B cell (primary cell): ENCODE measurements at places on chromosomes 12 and 14. TPM values are rescaled to one million over a fixed set of nuclear protein-coding genes. Genes with fewer than 3 reads are reported as not detected.

OAS1 gene
- 45.7 and 48.3 TPM in 2 replicates for total RNA-seq

AQP6 gene
- not detected in 2 replicates for total RNA-seq

DNA sequence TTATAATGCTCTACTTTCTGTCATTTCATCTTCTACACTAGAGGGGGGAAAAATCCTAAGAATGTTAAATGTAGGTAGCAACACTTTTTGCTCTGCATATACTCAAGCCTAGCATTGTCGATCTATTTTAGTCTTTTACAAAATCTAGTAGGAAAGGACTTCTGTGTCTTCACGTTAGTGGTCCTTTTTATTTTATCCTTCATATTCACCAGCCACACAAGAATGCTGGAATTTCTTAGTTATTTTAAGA, 253.0 kb upstream of the FLRT2 start:
- DNase-seq: no peak

GRCh38 chr14:30915596-30915995, 41.2 kb downstream of the COCH start:
- no peak for DNase-seq
